Aorta (tissue), 5 donors: ENCODE measurements at places on chromosomes 13 and 19. TPM values are rescaled to one million over a fixed set of nuclear protein-coding genes. Genes with fewer than 3 reads are reported as not detected.
A peak's percentile ranks its signal among the peaks of the same experiment; 100 is the strongest.

DNA sequence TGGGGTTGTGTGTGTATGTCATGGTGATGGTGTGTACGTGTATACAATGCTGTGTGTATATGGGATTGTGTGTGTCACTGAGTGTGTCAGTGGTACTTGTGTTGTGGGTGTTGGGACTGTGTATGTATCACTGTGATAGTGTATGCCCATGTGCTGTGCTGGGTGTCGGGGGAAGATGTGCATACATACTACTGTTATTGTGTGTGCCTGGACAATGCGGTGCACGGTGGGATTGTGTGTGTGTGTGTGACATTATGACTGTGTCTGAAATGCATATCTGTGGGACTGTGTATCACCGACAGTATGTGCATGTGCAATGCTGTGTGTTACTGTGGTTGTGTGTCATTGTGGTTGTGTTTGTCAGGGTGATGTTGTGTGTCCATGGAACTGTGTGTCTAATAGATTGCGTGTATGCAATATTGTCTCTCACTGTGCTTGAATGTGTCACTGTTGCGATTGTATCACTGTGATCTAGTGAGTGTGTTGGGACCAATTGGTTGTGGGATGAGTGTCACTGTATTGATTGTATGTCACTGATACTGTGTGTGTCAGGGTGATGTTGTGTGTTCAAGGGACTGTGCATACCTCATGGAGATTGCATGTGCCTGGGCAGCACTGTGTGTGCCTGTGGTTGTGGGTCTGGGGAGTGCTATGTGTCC lies 11.0 kb upstream of the BBC3 start:
- DNase-seq, result no peak

- no peak for DNase-seq
Observed at GRCh38 chr19:11504502-11505031, 1.1 kb downstream of the ZNF653 start.

DNA sequence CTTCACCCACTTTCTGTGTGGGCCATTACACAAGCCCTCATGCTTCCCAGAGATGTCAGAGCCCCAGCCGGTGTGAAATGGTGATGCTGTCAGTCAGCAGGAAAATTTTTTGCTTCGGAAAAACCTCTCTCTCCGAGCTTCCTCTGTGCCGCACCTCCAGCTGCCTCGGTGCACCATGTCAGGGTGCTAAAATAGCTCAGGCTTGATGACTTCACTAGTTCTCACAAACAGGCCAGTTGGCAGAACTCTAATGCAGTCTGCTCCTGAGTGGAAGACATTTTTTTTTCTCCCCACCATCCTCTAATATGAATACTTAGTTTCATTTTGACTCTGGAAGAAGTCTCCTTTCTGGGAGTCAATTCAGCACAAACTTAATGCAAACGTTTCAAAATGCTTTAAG lies 71.3 kb downstream of the KLF12 start:
- peak; percentile 80 for DNase-seq

DNA sequence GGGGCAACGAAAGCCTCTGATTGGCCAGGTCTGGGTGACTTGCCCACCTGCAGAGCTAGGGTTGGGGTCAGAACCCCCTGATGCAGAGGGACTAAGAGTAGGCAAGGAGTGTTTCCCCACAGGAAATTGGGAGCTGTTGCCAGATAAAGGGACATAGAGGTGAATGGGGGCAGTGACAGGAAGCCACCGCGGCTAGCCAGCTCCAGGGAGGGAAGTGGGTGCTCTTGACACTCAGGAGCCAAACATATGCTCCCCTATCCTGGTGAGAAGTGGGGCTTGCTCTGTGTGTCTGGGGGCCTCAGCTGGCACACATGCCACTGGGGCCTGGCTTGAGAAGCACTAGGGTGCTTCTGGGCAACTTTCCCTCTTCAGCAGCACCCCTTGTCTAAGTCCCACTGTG lies 26.0 kb downstream of the WDR88 start:
- no peak for DNase-seq

GRCh38 chr13:109345433-109345941 lies 440.9 kb downstream of the IRS2 start:
- DNase-seq, result no peak

The NLRP9 gene
- total RNA-seq, result not detected

The FCAR gene
- 5.2 TPM for total RNA-seq

The ZNF865 gene
- total RNA-seq, result 16.4 TPM

The NLRP4 gene
- total RNA-seq, result not detected

The KLF5 gene
- 3.6 TPM for total RNA-seq
